ENCODE measurements at places on chromosomes 6 and 20.
A peak's percentile ranks its signal among the peaks of the same experiment; 100 is the strongest.

DNA sequence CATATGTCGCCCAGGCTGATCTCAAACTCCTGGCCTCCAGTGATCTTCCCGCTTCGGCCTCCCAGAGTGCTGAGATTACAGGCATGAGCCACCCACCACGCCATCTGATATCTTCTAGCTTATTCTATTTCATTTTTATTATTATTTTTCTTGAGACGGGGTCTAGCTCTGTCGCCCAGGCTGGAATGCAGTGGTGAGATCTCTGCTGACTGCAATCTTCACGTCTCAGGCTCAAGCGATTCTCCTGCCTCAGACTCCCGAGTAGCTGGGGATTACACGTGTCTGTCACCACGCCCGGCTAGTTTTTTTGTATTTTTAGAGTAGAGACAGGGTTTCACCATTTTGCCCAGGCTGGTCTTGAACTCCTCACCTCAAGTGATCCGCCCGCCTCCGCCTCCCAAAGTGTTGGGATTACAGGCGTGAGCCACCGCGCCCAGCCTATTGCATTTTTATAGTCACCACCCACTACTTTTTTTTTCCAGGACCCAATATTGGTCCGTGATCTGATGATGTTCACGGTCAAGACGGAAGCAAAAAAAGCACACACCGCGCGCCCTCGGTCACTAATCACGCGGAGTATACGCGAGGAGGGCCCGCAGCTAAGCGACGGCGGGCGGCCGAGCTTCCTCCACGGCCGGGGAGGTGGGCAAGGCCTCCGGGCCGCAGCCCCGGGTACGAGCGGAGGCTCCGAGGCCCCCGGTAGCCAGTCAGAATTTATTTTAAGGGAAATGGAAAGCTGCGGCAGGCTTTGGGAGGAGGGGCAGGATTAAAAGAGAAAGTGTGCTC lies 1.1 kb upstream of the LSM14B start:
- peak; percentile 57 for DNase-seq

DNA sequence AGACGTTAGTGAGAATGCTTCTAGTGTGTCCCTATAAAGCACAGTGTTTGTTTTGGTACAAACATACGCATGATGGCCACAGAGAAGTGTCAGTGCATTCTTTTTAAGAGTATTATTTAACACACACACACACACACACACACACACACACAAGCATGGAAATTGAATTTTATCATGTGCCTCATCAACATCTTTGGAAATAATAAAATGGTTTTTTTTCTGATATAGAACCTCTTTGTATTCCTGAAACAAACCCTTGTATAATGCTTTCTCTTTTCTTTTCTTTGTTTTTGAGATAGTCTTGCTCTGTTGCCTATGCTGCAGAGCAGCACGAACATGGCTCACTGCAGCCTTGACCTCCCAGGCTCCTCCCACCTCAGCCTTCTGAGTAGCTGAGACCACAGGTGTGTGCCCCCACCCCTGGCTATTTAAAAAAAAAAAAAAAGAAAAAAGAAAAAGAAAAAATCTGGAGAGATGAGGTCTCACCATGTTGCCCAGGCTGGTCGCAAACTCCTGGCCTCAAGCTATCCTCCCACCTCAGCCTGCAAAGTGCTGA lies 116.2 kb upstream of the SYNDIG1 start:
- no peak for DNase-seq

GRCh38 chr6:141260627-141261015 lies 872.1 kb upstream of the GJE1 start:
- DNase-seq: no peak

DNA sequence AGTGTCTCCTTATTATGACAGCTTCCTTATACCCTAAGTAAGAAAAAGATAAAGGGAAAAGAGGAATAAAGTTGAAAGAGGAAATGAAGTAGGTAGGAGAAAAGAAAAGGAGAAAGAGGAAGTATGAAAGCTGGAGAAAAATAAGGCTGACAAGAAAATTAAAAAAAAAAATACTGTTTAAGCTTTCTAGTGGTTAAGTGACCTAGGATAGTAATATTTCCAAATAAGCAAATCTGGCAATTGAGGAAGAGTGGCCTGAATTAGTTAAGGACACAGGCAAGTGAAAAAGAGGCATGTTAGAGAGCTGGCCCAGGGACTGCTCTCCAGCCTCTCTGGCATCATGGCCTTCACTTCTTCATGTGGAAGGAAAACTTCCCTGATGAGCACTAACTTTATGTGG lies 76.5 kb upstream of the ADGRF1 start:
- DNase-seq: no peak

DNA sequence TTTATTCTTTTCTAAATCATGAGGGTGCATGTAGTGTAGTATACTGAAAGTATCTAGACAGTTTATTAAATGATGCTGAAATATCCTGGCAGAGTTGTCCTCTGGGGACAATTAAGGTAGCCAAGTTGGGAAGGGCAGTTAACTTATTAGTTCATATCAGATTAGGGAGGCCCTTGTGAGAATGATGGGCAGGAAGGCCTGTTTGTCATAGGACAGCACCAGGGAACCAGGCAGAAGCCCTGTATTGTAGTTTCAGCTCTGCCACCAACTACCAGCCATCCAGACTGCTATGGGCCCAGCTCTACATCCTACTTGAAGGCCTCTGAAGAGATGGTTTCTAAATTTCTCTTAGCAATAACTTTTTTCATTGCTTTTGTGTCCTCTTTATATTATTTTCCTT lies 4.0 kb downstream of the MYLIP start:
- peak; percentile 21 for DNase-seq

- DNase-seq: no peak
Measured at GRCh38 chr6:108008363-108008762, 50.4 kb upstream of the SEC63 start.

DNA sequence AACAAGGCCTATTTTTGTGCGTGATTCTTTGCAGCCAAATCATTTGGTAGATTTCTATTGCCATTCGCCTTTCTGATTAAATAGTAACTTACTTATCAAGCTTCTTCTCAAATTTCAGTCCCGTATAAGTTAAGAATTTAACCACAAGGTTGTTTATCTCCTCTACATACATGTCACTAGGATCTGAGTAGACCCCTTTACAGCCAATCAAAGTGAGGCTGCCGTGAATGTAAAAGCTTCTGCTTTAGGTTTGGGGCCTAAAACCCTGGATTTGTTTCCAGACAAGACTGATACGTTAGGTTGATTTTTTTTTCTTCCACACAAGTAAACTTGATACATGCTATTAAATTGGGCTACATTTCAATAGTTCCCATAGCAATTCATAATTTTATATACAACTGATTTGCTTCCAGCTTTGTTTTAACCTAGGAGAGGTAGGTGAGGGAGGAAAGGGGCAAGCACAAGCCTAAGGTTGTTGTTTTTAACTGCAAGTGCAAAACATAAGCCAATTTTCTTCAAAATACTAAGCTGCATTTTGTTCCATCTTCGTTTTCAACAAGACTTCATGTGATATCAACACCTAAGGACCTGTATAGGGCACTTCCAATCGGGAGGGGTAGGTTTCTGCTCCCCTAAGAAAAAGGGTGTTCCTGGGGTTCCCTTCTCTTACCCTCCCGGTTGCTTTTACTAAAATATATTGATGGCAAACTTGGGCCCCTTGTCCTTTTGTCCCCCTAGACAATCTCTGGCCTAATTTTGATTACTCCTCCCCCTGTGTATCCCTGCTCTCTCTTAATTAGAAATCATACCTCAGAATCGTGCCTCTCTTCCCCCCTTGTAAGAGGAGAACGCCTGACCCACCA lies 1.7 kb downstream of the RANBP9 start:
- DNase-seq: no peak

DNA sequence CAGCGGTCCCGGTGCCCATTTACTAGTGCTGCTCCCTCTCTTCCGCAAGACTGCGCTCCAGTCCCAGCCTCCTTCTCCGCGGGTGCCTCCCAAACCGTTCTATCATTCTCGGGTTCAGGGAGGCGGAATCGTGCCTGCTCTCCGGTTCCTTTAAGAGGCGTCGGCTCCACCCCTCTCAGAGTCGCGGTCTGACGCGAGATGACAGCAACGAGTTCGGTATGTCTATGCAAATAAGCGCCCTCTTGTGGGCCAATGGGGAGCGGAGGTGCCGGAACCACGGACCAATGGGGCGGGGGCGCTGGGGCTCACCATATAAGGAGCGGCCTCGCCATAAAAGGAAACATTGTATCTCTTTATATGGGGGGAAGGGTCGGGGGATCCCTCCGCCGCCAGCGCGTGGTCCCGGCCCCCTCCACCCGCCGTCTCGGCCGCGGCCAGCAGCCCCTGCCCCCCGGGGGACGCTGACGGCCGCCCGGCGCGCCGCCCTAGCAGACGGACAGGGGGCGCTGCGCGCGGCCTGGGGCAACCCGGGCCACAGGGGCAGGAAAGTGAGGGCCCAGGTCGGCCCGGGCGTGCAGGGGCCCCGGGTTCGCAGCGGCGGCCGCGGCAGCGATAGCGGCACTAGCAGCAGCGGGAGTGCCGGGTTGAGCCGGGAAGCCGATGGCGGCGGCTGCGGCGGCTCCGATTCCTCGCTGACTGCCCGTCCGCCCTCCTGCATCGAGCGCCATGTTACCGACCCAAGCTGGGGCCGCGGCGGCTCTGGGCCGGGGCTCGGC lies at the start of gene SRF:
TSS of gene SRF (plus strand) at position 339 of the 776 bp plus-strand sequence. CDS start at position 727, 388 bp downstream.
- DNase-seq: peak; percentile 99

DNA sequence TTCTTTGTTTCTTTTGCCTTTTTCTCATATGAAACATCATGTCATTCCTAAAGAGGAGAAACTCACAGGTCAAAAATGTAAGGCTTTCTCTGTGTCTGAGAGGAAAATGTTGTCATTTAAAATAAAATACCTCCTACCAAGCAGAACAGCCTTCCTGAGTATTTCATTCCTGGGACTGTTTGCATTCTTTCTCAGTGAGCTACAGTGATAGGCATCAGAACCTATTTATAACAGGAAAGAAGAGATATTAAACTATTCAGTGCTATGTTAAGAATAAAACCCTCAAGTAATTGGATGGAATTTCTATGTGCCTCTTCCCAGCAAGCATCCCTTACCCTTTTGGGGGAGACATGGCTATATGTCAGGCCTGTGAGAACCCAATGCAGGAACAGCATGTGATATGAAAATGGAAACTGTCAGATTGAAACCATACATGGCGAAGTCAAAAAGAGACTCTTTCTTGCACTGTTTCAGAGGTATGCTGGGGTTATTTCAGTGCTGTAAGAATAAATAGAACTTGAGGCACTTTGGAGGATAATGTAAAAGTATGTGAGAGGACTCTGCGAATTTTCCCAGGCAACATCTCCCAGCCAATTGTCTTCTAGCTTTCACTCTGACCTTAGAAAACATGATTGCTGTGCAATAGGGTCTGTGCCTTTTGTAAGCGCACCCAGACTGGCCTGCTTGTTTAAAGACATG lies 133.8 kb upstream of the CCN2 start:
- no peak for DNase-seq

DNA sequence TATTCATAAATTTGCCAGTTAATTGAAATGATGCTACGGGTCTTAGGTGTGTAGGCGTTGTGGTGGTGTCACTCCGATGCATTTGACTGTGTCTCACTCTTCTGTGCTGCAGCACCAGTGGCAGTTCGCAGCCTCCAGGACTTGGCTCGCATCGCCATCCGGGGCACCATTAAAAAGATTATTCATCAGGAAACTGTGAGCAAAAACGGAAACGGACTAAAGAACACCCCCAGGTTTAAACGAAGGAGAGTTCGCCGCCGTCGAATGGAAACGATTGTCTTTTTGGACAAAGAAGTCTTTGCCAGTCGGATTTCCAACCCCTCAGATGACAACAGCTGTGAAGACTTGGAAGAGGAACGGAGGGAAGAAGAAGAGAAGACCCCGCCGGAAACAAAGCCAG lies 17.6 kb downstream of the PCMTD2 start:
- DNase-seq: no peak

- no peak for DNase-seq
Measured at GRCh38 chr6:34958734-34959133, 69.7 kb downstream of the ANKS1A start.

DNA sequence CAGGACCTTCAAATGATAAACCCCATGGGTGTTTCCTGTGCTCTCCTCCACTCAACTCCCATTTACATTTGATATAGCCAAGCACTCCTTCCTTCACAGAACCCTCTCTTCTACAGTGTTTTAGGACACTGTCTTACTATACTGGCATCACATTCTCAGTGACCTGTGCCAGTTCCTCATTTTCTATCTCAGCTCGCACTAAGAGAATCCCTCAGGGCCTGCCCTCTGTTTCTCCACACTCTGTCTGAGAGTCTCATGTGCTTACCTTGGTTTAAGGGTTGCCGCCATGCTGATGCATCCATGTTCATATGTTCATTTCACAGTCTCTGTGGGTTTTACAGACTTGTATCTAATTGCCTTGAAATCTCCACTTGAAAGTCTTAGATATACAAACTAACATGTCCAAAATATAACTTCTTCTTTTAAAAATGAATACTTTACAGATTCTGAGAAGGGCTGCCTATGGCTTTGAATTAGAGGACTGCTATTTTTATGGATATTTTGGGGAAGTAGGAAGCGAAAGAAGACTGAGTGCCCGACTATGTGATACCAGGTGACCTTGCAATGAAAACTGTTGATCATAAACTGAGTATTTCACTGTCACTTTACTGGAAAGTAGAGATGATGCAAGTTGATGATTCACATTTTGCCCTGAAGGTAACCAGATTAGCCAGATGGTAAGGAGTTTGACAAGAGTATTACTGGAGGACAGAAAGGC lies 153.1 kb upstream of the SIM1 start:
- DNase-seq: no peak

GRCh38 chr20:53628076-53628475 lies 34.4 kb upstream of the ZNF217 start:
- no peak for DNase-seq

GRCh38 chr20:9417665-9418064 lies 96.7 kb upstream of the LAMP5 start:
- DNase-seq: no peak

GRCh38 chr6:24631671-24632070 lies 14.3 kb downstream of the KIAA0319 start:
- DNase-seq: no peak

GRCh38 chr6:33144373-33144772 lies 47.9 kb downstream of the COL11A2 start:
- DNase-seq: no peak

GRCh38 chr20:1375515-1375914 lies 17.3 kb downstream of the FKBP1A start:
- no peak for DNase-seq

DNA sequence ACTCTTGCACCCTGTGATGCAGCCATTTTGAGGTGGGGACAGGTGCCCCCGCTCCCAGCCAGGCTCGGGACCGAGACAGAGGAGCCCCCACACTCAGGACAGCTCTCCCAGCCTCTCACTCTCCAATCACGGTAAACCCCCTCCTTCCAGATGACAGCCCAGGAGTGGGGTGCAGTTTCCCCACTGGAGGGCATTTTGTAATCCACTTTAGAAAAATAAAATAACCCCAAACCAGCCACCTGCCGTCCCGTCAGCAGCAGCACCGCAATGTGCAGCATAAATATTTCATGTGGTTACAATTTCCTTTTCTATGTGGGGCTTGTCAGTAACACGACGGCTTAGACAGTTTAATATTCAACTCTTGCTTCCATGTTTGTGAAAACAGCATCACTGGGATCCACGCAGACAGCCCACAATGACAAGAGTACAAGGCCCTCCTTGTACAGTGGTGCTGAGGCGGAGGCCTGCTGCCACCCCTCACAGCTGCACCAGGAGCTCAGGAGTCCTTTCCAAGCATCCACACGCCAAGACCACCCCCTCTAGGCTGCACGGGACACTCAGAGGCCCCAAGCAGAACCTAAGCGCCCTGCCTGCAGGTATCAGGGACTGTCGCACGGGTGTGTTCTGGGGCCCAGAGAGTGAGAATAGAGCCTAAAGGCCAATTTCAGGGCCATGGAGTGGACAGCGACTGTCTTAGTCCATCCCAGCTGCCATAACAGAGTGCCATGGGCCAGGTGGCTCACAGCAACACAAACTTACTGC lies 116.7 kb downstream of the JPH2 start:
- peak; percentile 18 for DNase-seq
